ENCODE measurements at places on chromosomes 7 and 10. TPM values are rescaled to one million over a fixed set of nuclear protein-coding genes. Genes with fewer than 3 reads are reported as not detected.

The HOXA2 gene
- not detected for total RNA-seq

The ANKRD2 gene
- 0.15 TPM for total RNA-seq

The PON1 gene
- total RNA-seq: not detected

The CAV2 gene
- 67.2 TPM for total RNA-seq

The LRIT2 gene
- not detected for total RNA-seq

The LRRC61 gene
- total RNA-seq: not detected

The IL2RA gene
- total RNA-seq: not detected

DNA sequence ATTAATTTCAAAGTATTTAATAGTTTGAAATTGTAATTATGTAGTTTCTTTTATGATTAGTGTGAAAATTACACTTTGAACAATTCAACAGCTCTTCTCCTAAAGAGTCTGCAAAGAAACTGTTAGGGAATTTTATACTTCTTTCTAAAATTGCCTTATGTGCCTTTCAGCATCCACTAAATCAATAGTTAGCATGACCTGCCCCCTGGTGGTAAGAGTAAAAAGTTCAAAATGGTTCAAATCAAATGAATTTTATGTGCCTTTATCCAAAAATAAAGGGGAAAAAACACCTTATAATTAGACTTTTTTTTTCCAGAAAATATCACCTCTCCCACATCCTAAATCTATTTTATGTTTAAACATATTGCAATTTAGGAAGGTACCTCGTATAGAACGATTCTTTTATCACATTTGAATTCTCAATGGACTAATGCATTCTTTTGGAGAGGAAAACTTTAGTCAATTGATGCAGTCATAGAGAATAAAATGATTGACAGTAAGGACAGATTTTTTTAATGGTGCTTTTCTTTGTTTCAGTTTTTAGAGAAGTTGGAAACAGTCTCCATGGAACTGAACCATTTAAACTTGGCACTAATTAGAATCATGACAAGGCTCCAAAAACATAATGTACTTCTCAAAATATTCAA, 163.7 kb downstream of the SEMA3D start:
- DNase-seq: peak; percentile 62

- DNase-seq: no peak
Measured at GRCh38 chr7:127770885-127771284, 118.9 kb downstream of the SND1 start.

DNA sequence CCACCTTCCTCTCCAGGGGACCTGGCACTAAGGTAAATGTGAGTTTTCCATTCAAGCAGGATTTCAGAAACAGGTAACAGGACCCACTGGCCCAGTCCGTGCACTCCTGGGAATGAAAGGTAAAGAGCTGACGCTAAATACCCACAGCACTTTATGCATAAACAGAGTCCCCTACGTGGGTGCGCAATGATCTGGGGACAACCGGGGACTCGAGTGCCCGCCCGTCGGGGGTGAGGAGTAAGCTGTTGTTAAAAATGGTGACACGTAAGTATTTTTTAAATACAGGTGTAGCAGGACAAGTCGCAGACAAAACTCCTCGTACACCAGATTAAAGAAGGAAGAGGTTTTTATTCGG, 47.2 kb upstream of the PPP2R2D start:
- no peak for DNase-seq

DNA sequence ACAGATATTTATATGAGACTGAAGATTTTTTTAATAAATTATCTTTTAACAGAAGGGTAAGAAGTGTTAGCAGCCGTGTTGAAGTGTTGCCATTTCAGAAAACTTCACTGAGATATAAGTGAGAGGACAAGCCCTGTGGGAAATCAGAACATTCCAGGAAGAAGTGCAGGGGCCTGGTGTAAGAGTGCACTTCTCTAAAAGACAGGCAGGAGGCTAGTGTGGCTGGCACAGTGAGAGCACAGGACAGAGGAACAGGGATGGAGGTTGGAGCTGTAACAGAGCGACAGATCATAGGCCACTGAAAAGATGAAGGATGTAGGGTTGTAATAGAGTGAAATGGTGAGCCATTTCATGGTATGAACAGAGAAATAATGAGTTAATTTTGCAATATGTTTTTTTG, 608.9 kb downstream of the SORCS1 start:
- no peak for DNase-seq

DNA sequence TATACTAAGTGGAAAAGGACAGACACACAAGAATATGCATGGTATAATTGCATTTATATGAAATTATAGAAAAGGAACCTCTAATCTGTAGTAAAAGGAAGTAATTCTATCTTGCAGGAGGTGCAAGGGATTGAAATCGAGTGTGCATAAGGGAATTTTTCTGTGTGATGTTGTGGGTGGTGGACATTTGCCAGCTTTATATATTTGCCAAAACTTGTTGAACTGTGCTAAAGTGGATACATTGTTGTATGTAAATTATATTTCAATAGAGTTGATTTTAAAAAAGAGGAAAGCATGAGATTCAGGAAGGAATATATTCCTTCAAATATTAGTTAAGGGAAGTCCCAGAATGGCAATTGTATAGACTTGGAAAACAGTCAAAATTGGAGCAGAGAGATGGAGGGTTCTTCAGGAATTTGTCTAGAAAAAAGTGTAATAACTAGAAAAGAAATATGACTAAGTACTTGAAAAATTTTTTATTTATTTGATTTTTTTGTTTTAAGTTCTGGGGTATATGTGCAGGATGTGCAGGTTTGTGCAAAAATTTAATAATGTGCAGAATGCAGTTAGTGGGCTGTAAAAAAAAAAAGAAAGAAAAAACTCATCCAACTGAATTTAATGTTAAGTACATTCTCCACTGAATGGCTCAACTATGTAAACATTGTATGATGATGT, 96.1 kb downstream of the ARL4A start:
- DNase-seq: no peak

- DNase-seq: no peak
Measured at GRCh38 chr10:52210161-52210560, 103.9 kb upstream of the DKK1 start.

- DNase-seq: no peak
Measured at GRCh38 chr7:146858690-146859089, 742.1 kb downstream of the CNTNAP2 start.

GRCh38 chr7:81140775-81141174, 221.9 kb upstream of the SEMA3C start:
- no peak for DNase-seq
